Placental pericyte (primary cell): ENCODE measurements at places on chromosomes 4 and X. TPM values are rescaled to one million over a fixed set of nuclear protein-coding genes. Genes with fewer than 3 reads are reported as not detected.

Gene SH3RF1
- 35.9 and 67.0 TPM in 2 replicates for total RNA-seq

Gene EXOC1
- total RNA-seq, result 37.4 and 48.5 TPM in 2 replicates

Gene TRAM1L1
- total RNA-seq, result 0.22 and 1.9 TPM in 2 replicates

Gene TMEM129
- total RNA-seq, result 28.6 and 36.8 TPM in 2 replicates

Gene GPRIN3
- total RNA-seq, result under 0.01 and 0.57 TPM in 2 replicates

Gene ANXA3
- total RNA-seq, result 33.1 and 111 TPM in 2 replicates

Gene SSX2
- not detected in 2 replicates for total RNA-seq

Gene NWD2
- not detected in 2 replicates for total RNA-seq

Gene TMSB15A
- total RNA-seq, result 1.0 TPM in 1 of 2 replicates, not detected in the other

Gene C1QTNF7
- total RNA-seq, result 0.22 and 0.72 TPM in 2 replicates
